Hypothalamus (tissue), 51 donors: ENCODE measurements at places on chromosomes 6 and 20.

GRCh38 chr6:128757961-128758360, 125.0 kb upstream of the LAMA2 start:
- no peak for DNase-seq

DNA sequence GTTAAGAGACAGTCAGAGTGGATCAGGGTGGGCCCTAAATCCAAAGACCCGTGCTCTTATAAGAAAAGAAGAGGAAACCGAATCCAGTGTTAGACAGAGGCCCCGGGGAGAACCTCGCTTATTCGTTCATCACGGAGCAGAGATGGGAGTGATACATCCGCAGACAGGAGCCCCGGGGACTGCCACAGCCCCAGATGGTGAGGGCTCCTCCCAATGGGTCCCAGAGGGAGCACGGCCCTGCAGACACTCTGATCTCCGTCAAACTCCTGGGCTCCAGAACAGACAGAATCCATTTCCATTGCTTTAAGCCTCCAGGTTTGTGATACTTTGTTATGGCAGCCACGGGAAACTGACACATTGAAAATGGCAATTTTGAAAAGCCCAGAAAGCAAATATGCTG, 47.0 kb downstream of the CDH4 start:
- DNase-seq = no peak

GRCh38 chr20:19375801-19376200, 163.4 kb downstream of the SLC24A3 start:
- no peak for DNase-seq

DNA sequence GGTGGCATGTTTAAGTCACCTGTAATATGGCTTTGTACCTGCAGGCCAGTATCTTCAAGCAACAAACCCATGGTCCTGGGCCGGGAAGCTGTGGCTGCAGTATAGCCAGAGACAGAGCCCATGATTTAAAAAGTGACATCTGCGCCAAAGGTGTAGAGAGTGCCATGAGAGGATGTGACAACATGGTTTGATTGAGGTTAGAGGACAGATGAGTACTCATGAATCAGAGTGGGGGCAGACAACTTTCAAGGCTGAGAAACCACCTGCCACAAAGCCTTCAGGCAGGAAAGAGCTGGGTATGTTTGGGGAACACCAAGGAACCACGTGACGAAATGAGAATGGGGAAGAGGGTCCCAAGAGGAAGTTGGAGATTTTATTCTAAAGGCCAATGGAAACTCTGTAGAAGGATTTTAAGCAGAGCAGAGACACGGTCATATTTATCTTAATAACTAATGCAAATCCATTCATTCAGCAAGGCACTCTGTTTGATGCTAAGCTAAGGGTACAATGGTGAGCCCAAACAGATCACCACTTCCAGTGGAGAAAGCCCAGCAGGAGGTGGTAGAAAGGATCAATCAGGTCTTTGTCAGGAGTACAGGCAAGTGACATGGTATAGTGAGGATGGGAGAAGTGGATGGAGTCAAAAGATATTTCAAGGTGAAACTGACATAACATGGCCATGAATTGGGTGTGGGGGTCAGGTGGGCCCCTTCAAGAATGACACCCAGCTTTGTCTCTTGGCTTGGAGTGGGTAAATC, 3.4 kb upstream of the MICAL1 start:
- DNase-seq = no peak

GRCh38 chr6:37678078-37678846, 19.4 kb downstream of the MDGA1 start:
- DNase-seq = no peak

- DNase-seq = no peak
Measured at GRCh38 chr6:15761045-15761502, 98.2 kb upstream of the DTNBP1 start.

GRCh38 chr6:75604294-75604693, 2.6 kb downstream of the SENP6 start:
- no peak for DNase-seq

DNA sequence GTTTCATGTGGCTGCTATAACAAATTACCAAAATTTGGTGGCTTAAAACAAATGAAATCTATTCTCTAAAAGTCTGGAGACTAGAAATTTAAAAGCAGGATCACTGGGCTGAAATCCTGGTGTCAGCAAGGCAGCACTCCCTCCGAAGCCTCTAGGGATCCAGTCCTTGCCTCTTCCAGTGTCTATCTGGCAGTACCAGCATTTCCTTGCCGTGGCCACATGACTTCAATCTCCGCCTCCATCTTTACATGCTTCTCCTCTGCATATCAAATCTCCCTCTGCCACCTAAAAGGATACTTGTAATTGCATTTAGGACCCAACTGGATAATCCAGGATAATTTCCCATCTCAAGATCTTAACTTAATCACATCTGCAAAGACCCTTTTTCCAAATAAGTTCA, 30.2 kb downstream of the ARHGAP18 start:
- no peak for DNase-seq

- DNase-seq = no peak
Measured at GRCh38 chr6:119273272-119274196, 76.0 kb downstream of the MAN1A1 start.

GRCh38 chr6:160081398-160081797, 40.2 kb upstream of the SLC22A1 start:
- no peak for DNase-seq

- no peak for DNase-seq
Measured at GRCh38 chr6:110537208-110538123, 61.1 kb upstream of the SLC22A16 start.

DNA sequence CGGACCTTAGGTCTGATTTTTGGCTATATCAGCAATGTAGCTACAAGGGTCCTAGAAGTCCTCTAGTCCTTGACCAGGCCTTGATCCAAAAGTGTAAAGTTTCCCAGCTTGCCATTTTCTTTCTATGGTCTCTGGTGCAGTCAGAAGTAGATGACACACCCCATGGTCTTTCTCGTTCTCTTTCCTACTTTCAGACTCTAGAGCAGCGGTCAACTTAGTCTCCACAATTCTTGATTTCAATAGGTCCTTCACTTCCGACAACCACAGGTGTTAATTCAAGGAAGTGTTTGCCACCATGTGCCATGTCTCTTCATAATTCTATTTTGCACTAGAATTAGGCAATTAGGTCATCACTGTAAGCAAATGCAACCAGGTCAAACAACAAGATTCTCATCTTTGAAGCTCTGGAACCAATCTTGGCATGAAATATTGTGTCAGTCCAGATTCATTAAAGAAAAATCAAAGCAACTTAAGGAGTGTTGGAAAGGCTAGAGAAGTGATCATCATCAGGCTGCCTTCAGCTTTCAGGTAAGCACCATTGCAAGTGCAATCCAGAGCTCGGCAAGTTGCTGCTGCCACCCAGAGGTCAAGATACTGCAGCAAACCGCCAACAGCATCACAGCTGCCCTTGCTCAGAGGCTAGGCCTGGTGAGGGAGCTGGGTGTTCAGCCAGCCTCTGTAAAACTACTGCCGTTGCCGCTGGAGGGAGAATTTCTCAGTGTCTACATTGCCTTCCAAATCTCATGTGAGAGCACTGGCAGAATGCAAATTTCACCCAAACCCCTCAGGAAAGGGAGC, 5.6 kb upstream of the SYNE1 start:
- DNase-seq = no peak

DNA sequence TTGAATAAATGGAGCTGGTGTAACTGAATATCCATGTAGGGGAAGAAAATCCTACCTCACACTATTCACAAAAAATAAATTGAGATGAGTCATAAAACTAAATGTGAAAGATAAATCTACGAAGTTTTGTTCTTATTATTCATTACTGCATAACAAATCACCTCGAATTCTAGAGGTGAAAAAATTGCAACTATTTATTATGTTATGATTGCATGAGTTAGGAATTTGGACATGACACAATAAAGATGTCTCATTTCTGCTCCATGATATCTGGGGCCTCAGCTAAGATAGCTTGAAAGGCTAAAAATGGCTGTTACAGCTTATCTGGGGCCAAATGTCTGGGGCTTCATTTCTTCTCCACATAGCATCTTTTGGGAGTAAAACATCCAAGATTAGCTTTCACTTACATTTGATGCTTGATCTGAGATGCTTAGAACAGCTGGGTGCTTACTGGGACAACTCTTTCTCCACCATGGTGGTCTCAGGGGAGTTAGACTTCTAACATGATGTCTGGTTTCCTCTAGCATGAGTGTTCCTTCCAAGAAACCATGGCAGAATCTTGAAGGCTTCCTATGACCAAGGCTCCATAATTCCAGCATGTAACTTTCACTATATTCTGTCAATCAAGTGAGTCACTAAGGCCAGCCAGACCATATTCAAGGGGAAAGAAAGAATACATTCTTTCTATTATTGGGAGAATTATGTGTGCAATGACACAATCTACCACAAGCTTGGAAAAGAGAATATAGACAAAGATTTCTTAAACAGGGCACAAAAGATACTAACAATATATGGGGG, 30.1 kb downstream of the OR2B6 start:
- DNase-seq = no peak

DNA sequence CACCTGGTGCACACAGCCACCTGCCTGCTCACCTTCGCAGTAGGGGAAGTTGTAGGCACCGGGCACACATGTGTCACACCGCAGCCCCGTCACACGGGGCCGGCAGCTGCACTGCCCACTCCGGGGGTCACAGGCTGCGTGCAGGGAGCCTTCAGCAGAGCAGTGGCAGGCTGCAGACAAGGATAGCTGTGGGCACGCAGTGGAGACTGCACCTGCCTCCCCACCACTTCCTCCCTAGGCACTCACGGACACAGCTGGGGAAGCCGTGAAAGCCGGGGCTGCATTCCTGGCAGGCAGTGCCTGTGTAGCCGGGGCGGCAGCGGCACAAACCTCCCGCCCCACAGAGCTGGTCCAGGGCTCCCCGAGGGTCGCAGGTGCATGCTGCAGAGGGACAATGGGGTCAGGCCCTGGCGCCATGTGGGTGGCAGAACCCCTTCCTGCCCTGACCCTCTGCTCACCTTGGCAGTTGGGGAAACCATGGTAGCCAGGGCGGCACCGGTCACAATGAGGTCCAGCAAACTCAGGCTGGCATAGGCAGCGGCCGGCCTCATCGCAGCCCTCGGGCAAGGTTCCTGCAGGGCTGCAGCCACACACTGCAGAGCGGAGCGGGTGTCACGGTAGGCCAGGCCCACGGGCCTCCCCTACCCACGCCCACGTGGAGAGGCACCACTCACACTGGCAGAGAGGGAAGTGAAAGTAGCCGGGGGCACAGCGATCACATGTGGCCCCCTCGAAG, 29.4 kb downstream of the LAMA5 start:
- DNase-seq = no peak

DNA sequence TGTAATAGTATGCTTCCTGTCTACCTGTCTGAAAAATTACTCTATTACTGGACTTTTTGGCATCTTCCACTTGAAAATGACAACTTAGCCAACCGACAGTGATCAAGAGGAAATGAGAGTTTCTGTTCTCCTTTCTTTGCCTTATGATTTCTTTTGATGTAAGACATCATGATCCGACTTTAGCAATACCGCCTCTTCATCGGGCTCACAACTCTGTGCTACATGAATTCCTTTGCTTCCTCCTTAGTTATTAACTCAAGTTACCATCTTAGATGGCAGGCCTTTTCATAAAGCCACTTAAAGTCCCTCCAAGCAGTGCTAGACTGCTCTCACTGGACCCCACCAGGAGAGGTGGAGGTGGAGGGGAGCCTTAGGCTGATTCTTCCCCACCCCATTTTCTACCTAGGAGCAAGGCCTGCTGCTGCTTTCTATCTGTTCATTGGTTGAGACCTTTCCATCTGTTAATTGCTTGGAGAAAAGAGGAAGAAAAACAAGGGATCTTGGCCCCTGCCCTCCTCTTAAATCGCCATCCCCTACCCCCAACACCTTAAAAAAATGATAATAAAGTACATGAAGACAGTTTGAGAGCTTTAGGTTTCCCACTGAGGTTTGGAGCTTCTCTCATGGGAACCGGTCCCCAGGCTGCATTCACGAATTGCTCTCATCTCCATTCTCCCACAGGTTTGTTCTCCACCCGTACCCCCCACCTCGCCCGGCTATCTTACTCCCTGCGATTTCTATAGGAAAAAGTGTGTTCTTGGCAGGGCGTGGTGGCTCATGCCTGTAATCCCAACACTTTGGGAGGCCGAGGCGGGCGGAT, 21.6 kb upstream of the MCM3 start:
- DNase-seq = no peak

DNA sequence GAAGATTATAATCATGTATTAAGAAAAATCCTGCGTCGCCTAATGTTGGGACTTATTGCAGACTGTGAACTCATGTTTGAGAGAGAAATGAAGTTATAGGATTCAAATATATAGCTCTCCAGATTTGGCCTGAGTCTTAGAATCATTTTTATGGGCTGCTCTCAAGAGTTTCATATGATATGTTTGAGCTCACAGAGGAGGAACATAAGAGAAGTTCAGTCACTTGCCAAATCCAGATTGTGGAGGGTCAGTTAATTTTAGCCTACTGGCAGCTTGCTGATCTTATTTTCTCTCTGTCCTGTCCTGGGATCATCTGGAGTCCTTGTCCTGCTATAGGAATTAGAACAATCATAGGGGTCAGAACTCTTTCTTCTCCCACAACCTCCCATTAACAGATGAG, 186.1 kb upstream of the SUPT3H start:
- DNase-seq = no peak

DNA sequence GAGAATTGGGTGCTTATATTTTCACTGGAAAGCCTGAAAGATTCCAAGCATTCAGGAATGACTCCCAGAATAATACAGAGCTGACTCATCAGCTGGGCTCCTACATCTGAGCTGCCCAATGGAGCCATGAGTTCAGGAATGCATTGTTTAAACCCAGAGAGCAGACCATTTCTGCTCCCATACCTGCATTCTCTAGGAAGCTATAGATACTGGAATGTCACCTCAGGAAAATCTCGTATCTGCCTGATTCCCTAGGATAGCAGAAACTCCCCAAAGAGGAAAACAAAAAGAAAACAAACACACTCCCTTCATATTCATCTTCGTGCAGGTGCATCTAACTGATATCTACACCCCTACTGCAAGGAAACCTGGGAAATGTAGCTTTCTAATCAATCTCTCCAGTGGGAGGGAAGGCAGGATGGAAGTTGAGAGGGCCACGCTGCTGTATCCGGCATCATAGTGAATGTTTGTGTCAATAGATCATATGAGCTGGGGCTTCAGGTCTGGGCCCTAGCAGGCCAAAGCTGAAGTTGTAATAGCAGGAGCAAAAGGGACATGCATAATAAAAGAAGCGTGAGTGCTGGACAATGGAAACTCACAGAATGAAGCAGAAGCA, 8.2 kb upstream of the SLC2A12 start:
- no peak for DNase-seq

DNA sequence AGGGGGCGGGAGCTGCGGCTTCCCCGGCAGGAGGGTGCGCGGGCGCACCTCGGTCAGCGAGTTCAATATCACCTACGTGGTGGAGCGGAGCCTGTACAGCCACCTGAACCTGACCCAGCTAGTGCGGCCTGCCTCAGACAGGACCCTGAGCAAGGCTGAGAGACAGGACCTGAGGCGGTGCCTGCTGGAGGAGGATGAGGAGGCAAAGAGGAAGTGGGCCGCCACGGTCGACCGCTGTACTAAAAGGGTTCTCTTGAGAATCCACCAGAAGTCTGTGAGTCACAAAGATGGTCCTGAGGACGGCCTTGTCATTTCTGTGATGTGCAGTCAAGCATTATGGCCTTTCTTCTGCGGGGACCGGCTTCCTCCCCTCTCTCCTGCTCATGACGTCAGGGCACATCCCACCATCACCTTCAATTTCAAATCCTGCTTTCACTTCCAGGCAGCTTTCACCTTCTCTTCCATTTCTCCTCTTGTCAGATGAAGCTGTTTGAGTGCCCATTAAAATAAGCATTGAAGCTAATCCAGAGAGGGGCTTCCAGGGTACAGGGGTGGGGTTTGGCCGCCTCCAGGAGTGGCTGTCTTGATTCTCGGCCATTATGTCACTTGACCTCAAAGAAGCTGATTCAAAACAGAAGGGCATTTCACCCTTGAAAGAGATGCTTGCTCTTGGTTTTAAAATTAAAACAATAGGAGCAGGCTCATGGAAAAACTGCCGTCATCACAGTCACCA, 177.6 kb downstream of the SASH1 start:
- no peak for DNase-seq
